ENCODE measurements at places on chromosomes 16 and 17. TPM values are rescaled to one million over a fixed set of nuclear protein-coding genes. Genes with fewer than 3 reads are reported as not detected.

DNA sequence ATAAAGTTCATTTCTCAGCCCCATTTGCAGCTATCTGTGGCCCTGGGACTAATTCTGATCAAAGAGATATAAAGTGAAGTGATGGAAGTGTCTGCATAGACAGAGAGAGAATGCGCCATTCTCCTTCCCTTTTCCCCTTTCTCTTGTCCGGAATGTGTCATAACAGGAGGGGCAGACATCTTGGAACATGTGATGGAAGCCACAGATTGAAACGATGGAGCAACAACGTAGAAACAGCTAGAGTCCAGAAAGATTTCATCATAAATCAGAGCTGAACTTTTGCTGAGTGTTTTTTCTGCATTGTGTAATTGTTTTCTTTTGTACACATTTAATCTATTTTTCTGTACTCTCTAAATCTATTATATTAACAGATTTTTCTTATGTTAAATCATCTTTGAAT lies 11.3 kb downstream of the ASGR1 start:
- H3K27me3 ChIP-seq, result no peaks in the 10 kb centered on the region
- no peak for DNase-seq
- H3K36me3 ChIP-seq, result no peaks in the 10 kb centered on the region
- H3K4me1 ChIP-seq, result no peaks in the 10 kb centered on the region
- no peak overlapping the region for H3K27ac ChIP-seq
- H3K4me3 ChIP-seq, result no peak overlapping the region

DNA sequence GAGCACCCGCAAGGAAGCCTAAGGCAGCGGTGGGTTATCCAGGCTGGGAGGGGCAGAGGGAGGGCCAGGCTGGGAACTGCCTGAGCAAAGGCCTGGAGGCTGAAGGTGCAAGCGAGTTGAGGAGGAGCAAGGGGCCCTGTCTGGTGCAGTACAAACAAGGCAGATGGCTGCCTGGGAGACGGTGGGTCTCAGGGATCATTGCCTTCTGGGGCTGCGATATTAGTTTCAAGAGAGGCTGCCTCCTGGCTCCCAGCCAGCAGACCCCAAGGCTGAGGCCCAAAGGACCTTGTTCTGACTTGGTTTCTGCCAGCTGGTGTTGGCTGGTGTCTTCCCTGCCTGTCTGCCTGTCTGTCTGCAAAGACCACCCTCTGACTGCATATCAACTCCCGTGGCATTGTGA lies 154.0 kb downstream of the IRF8 start:
- no peaks in the 10 kb centered on the region for H3K36me3 ChIP-seq
- H3K27ac ChIP-seq, result no peak overlapping the region
- DNase-seq, result no peak
- H3K4me1 ChIP-seq, result no peaks in the 10 kb centered on the region
- H3K27me3 ChIP-seq, result peaks cover 31% of the 10 kb centered on the region

GRCh38 chr16:19180741-19181140 lies 12.7 kb downstream of the SYT17 start:
- DNase-seq, result no peak
- H3K4me1 ChIP-seq, result no peaks in the 10 kb centered on the region
- H3K36me3 ChIP-seq, result no peaks in the 10 kb centered on the region
- no peak overlapping the region for H3K4me3 ChIP-seq
- H3K27ac ChIP-seq, result no peak overlapping the region

- no peaks in the 10 kb centered on the region for H3K36me3 ChIP-seq
- peaks cover 14% of the 10 kb centered on the region for H3K27me3 ChIP-seq
- peak overlapping the region; percentile 66 for H3K4me3 ChIP-seq
- no peak for DNase-seq
- peak overlapping the region; percentile 86 for H3K27ac ChIP-seq
These were observed 818 bp upstream of the CBX8 start for GRCh38 chr17:79797492-79798298.

GRCh38 chr16:66970775-66971720 lies 10.0 kb downstream of the CES3 start:
- no peaks in the 10 kb centered on the region for H3K4me1 ChIP-seq
- no peak overlapping the region for H3K4me3 ChIP-seq
- H3K36me3 ChIP-seq, result no peaks in the 10 kb centered on the region
- no peaks in the 10 kb centered on the region for H3K27me3 ChIP-seq
- H3K27ac ChIP-seq, result no peak overlapping the region
- DNase-seq, result no peak

GRCh38 chr16:83068686-83069085 lies 441.9 kb downstream of the CDH13 start:
- H3K27ac ChIP-seq, result no peak overlapping the region
- H3K27me3 ChIP-seq, result no peaks in the 10 kb centered on the region
- H3K4me3 ChIP-seq, result no peak overlapping the region
- no peaks in the 10 kb centered on the region for H3K36me3 ChIP-seq
- no peak for DNase-seq
- no peaks in the 10 kb centered on the region for H3K4me1 ChIP-seq

DNA sequence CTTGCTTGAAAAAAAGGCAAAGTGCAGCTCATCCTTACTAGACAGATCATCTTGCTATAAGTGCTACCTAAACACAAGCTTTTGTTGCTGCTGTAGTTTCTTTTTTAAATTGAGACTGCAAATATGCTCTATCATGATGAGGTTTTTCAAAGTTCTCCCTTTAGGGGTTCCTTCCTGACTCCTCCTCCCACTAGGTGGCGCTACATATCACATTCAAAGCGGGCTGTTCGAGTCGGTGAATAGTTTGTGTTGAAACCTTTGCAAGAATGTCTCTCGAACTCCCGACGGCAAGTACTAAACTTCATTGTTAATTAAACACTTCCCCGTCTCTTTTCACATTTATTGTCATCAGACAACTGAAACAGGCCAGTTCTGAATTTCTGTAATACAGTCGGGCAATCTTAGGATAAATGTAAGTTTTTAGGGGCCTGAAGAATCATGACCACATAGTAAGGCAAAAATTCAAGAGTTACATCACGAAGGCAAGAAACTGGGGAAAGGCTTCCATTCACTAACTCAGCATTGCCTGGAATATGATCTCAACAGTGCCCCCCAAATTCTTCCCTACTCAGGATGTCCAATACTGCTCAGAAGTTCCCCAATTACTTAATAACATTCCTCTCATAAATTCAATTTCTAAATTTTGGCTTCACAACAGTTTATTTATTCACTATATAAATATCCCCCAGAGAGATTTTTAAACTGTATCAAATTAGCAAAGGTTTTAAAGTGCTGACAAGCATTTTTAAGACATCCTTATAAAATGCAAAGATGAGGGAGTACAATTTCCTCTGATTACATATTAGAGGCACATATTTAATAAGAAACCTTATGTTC lies 6.7 kb downstream of the HS3ST3A1 start:
- H3K4me3 ChIP-seq, result no peak overlapping the region
- H3K36me3 ChIP-seq, result no peaks in the 10 kb centered on the region
- H3K27me3 ChIP-seq, result peaks cover 13% of the 10 kb centered on the region

The CMTM2 gene
- total RNA-seq, result not detected

The MLYCD gene
- total RNA-seq, result 24.3 TPM
